ENCODE measurements at places on chromosomes 12 and 14. TPM values are rescaled to one million over a fixed set of nuclear protein-coding genes. Genes with fewer than 3 reads are reported as not detected.

- H3K4me1 ChIP-seq: peaks cover 14% of the 10 kb centered on the region
- DNase-seq: no peak
- no peak overlapping the region for H3K27ac ChIP-seq
- H3K27me3 ChIP-seq: no peaks in the 10 kb centered on the region
- no peak overlapping the region for H3K4me3 ChIP-seq
Measured at GRCh38 chr12:57883700-57884099, 37.2 kb upstream of the CTDSP2 start.

GRCh38 chr12:94133964-94134795 is 14.2 kb upstream of the PLXNC1 start:
- peak; percentile 31 for DNase-seq
- H3K27ac ChIP-seq: no peak overlapping the region
- no peaks in the 10 kb centered on the region for H3K27me3 ChIP-seq
- H3K36me3 ChIP-seq: no peaks in the 10 kb centered on the region
- peaks cover 2% of the 10 kb centered on the region for H3K4me1 ChIP-seq

DNA sequence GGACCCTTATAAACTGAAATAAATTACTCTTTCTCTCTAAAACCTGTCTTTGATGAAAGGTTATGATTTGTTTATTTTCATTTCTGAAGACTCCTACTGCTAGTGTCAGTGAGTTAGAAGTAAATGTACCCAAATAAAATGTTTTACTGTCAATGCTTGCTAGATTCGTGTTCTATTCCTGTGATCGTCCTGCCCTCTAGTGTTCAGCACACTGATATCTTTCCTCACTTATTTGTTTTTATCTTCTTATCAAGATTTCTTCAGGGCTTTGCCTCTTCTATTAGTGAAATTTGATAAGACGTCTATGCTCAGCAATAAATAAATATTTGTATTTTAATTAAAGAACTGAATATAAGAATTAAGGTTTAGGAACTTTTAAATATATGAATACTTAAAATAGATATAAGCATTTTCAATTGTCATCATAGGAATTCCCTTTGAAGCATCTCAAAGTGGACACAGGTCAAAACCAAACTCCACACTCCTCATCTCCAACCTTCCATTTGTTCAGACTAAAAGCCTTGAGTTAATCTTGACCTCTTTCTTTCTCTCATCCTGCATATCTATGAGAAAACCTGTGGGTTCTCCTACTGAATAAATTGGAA is 75.8 kb downstream of the C12orf50 start:
- no peaks in the 10 kb centered on the region for H3K36me3 ChIP-seq
- no peaks in the 10 kb centered on the region for H3K4me1 ChIP-seq
- no peak overlapping the region for H3K4me3 ChIP-seq

Gene SERPINA10
- not detected for total RNA-seq

Gene GLIPR1L2
- 0.17 TPM for total RNA-seq

DNA sequence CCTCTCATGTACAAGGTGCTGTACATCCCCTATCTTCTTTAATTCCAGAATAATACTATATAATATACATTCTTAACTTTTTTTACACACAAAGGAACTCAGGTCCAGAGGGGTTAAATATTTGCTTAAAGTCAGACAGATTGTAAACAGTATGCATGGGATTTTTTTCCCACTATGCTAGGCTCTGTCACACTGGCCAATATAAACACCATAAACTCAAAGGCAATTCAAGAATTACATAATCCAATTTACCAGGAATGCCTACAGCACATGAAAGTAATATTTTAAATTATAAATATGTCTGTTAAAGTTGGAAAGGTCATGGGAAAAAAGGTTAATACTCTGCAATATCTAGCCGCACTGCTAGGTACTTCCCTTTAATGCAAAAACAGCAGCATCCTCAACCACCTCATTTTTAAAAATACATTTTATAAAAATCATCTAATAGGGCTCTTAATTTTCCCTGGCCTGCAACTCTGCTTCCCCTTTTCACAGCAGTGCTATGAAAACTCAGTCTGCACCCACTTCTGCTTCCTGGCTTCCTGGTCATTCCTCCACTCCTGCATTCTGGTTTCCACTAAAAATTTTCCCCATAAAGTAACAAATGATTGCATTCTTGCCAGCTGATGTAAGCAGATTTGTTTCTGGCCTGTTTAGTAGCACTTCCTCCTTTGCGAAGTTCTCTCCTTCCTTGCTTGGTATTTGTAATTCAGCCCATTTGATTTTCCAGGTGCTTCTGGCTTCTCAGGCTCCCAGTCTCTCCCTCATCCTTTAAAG is 128.1 kb downstream of the ITPR2 start:
- no peaks in the 10 kb centered on the region for H3K4me1 ChIP-seq
- H3K27ac ChIP-seq: no peak overlapping the region
- no peak overlapping the region for H3K4me3 ChIP-seq
- H3K27me3 ChIP-seq: no peaks in the 10 kb centered on the region
- no peak for DNase-seq

Gene ATP23
- total RNA-seq: 16.3 TPM
